ENCODE measurements at places on chromosomes 11 and 22.
A peak's percentile ranks its signal among the peaks of the same experiment; 100 is the strongest.

- DNase-seq, result no peak
Measured at GRCh38 chr11:19173964-19174638, 27.7 kb downstream of the CSRP3 start.

DNA sequence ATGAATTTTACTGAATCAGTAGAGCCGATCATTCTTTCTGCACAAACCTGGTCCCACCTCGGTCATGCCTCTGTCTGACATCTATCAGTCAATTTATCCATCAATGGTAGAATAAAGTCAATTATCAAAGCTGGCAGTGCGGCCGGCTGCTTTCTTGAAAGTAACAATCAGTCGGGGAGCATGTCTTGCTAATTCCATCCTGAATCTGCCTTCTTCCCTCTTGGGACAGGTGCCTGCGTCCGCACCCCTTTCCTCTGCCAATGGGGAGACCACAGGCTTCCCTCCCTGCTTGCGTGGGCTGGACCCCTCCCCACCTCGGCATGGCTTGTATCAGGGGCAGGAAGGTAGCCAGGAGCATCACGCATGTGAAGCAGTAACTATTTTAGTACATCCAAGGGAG, 962.9 kb downstream of the BRD1 start:
- DNase-seq, result no peak

DNA sequence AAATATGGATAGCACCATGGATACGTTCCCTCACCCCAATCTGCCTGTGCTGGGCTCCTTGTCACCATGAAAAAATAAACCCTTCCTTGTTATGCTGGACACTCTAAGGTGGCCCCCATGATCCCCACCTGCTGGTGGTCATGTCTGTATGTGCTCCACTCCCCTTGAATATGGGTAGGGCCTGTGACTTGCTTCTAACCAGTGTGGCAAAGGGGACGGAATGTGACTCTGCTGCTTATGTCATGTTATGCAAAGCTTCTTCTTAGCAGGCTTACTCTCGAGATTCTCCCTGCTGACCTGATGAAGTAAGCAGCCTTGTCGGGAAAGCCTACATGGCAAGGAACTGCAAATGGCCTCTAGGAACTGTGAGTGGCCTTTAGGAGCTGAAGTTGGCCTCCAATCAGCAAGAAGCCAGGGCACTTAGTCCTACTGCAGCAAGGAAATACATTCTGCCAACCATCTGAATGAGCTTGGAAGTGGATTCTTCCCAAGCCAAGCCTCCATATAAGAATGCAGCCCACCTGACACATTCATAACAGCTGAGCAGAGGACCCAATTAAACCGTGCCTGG, 159.9 kb downstream of the CCDC34 start:
- DNase-seq, result no peak

- no peak for DNase-seq
Measured at GRCh38 chr11:108939135-108939534, 274.3 kb downstream of the DDX10 start.

DNA sequence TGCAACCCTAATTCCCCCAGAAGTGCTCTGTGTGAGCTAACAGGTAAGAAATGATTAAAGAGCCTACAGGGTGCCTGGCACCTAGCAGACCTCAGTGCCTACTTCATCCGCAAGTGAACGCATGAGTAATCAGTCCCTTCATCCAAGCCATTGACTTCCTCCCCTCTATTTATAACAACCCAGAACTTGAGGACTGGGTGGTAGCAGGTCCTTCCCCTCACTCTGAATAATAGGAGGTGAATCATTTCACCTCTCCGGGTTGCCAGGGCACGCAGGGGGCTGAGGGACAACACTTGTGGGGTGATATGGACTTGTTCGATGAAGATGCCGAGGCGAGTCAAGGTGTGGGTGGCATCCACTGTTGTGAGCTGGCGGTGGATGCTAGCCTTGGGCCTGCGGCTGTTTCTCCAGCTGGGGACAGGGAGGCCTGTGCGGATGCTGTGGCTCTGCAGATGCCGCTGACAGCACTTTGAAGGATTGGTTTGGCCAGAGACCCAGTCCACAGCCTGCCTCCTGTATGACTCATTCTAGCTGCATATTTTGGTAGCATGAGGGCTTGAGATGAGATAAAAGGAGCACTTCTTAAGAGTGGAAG, 11.7 kb upstream of the SORL1-AS1 start:
- DNase-seq, result no peak

GRCh38 chr11:28756977-28757376, 648.8 kb downstream of the METTL15 start:
- DNase-seq, result no peak

DNA sequence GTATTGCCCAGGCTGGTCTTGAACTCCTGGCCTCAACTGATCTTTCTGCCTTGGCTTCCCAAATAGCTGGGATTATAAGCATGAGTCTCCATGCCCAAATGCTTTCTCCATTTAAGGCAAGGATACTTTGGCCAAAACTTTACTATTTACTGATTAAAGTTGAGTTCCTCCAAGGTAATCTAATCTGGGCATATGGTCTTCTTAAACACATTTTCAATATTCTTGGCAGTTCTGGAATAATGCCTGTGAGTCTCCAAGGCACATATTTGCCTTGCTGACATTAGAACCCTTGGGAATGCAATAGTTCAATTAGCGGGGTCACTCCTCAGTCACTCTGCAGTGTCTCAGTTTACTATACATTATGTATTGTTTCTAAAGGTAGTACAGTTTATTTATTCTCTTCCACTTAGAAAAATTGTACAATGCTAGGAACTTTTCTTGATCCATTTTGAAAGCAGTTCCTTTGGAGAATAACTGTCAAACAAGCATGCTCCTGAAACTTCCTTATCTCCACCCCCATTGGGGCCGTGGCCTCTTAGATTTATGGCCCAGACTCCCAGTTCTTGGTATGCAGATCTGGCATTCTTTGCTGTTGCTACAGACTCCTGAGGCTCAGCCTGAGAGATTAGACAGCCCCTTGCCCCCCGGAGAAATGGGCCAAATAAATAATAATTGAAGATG, 13.1 kb upstream of the RAB38 start:
- DNase-seq, result no peak

DNA sequence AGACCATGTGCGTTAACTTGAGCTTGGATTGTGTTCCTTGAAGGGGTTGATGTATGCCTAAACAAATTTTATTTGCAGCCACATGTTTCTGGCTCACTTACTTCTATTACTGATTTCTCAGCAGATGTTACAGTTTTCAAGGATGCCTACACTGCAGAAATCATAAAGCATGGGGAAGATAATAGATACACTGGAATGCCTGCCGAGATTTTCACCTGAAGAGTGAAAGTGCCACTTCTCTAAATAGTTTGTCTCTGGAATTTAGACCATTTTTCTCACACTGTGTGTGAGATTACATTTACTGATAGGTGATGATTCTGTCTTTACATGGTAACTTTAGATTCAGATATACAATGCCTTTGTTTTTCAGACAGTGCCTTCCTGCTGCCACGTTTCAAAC, 81.6 kb downstream of the SIK2 start:
- no peak for DNase-seq

GRCh38 chr11:36452961-36453360, 57.1 kb downstream of the TRAF6 start:
- DNase-seq, result no peak

GRCh38 chr22:24006207-24006913, 1.1 kb upstream of the GSTT4 start:
- no peak for DNase-seq

- no peak for DNase-seq
Measured at GRCh38 chr22:50505276-50505775, 2.2 kb downstream of the LMF2 start.

GRCh38 chr22:23100124-23100801, 29.9 kb downstream of the GNAZ start:
- peak; percentile 40 for DNase-seq

GRCh38 chr11:111510311-111510710, 1.9 kb downstream of the BTG4 start:
- DNase-seq, result no peak

DNA sequence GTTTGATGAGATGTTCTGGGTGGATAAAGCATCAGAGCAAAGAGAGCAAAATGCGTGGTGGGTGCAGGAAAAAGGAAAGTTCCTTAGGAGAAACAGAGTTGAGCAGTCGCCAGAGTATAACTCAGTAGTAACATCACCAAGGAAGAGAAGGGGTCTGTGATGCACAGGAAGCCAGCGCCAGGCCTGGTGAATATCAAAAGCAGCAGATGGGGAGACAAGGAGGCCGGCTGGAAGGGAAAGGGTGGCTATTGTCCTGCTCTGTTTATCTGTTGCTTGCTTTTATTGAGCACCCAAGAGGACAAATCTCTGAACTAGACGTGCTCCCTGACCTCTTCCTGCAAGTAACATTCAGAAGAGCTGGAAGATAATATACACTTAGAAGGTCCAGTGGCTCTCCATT, 52.7 kb upstream of the GRAMD1B start:
- DNase-seq, result no peak

GRCh38 chr22:45476814-45477213, 25.9 kb upstream of the FBLN1 start:
- no peak for DNase-seq

DNA sequence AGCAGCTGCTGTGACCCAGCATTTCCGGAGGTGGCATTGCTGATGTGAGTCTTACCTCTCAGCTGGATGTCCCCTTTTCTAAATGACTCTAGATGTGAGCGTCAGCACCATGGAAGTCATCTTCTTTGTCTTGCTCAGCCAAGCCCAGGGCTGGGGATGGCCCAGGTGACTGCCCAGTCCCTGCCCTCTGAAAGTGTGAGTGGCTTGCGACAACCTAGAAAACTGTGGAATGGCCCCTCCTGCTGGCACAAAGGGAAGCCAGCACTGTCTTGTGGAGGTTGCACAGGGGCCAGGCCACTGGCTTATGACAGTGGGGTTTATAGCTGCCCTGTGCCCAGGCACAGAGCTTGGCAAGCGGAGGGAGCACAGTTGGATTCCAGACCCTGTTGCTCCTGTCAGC, 6.2 kb downstream of the TUB start:
- no peak for DNase-seq

DNA sequence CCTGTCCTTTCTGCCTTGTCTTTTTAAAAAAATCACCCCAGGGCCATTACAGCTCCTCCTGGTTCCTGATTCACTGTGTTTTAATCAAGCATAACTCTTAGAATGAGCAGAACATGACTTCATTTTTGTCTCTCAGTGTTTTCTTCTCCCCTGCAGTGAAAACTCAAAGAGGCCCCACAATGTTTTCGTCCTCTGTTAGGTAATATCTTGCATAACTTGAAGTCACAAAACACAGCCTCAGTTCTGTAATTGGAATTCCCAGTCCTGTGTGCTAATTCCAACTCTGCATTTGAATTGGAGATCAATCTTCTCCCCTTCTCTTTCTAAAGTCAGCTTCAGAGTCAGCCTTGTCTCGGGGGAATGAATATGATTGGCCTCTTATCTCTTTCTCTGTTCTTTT, 186.5 kb upstream of the NAV2 start:
- no peak for DNase-seq

GRCh38 chr22:50292643-50293440, 14.6 kb downstream of the PLXNB2 start:
- DNase-seq, result no peak

- DNase-seq, result no peak
Measured at GRCh38 chr22:47474464-47474863, 712.0 kb downstream of the TBC1D22A start.

DNA sequence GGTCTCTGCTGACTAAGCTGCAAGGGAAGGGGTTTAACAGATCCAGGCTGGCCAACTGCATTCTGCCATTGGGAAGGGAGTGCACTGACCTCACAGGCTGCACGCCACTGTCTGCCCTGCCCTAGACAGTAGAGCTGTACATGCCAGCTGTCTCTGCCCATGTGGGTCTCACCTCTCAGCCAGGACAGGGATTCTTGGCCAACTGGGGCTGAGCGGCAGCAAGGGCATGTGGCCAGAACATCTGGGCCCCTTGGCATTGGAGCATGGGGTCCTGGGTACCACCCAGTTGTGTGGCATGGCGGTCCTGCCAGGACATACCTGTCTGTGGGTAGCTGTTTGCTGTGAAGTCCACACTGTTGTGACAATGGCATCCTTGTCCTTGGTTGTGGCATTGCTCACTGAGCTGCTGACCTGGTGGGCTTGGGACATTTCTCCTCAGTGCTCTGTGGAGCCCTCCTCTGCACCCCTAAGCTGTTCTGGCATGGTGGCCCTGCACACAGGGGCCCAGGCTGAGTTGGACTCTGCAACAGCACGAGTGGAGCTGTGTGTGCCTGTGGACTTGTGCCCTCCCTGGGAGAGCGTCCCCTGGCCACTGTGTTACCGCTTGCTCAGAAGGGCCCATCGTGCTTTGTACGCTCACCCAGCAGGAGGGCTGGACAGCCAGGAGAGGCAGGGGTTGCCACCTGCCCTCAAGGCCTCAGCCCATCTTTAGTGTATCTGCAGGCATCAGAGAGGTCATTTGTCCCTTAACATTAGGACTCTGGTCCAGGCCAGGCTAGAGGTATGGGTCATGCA, 46.7 kb downstream of the MED15 start:
- no peak for DNase-seq

- no peak for DNase-seq
Measured at GRCh38 chr11:121965330-121965729, 150.7 kb downstream of the BLID start.

DNA sequence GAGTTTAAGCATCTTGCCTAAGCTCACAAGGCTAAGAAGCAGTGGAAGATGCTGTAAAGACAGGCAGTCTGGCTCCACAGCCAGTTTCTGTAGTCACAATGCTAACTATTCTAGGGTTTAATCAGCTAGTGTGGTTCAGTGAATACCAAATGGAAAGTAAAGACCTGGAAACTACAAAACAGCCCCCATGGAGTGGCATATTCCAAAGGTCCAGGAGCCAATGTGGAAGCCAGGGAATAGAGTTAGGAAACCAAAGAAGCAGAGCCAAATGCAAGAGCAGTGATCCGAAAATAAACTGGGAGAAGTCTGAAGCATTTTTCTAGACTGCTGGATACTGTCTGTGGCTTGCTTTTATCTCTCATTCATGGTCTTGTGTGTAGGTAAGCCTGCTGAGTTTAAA, 731.2 kb upstream of the ANO5 start:
- DNase-seq, result no peak

DNA sequence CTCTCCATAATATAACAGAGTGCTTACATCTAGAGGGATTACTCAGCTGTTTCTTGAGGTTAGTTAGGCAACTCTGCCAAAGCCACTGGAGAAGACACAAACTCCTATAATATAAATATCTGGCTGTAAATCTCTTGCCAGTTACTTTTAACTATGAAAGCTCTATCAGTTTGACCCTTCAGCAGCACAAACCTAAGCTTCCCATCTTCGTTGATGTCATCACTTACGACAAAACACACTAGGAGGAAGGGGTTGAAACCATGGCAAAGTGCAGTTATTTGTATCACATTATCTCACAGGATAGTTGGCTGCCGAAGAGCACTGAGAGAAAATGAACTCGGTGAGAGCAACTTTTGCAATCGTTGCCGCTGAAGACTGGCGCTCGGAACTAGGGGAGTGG, 922.1 kb downstream of the OPCML start:
- DNase-seq, result no peak

DNA sequence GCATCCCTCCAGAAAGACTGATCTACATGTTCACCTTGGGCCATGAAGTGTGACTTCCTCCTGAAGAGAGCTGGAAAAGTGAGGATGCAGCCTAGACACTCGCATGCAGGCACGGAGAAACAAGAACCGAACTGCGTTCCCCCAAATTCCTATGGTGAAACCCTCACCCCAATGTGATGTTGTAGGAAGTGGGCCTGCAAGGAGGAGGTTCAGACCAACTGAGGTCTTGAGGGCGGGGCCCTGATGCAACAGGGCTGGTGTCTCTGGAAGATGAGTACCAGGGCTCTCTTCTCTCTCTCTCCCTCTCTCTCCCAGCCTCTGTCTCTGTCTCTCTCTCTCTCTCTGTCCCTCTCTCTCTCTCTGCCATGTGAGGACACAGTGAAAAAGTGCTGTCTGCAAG, 501.1 kb downstream of the BRD1 start:
- no peak for DNase-seq

GRCh38 chr11:31640611-31641010, 131.0 kb downstream of the ELP4 start:
- DNase-seq, result peak; percentile 48

- no peak for DNase-seq
Measured at GRCh38 chr11:44930588-44931302, 19.9 kb downstream of the TP53I11 start.
